ENCODE measurements at places on chromosomes 7 and 10.

- DNase-seq, result no peak
These were observed 165.8 kb downstream of the CFTR start for GRCh38 chr7:117645481-117646165.

- no peak for DNase-seq
These were observed 297.4 kb upstream of the GLI3 start for GRCh38 chr7:42534441-42534840.

- DNase-seq, result no peak
These were observed 369.3 kb downstream of the PAXIP1 start for GRCh38 chr7:154633641-154634040.

GRCh38 chr10:126908225-126908624 is 3.0 kb downstream of the DOCK1 start:
- DNase-seq, result no peak

- no peak for DNase-seq
These were observed 1.1 kb downstream of the HTR5A start for GRCh38 chr7:155071121-155071651.

DNA sequence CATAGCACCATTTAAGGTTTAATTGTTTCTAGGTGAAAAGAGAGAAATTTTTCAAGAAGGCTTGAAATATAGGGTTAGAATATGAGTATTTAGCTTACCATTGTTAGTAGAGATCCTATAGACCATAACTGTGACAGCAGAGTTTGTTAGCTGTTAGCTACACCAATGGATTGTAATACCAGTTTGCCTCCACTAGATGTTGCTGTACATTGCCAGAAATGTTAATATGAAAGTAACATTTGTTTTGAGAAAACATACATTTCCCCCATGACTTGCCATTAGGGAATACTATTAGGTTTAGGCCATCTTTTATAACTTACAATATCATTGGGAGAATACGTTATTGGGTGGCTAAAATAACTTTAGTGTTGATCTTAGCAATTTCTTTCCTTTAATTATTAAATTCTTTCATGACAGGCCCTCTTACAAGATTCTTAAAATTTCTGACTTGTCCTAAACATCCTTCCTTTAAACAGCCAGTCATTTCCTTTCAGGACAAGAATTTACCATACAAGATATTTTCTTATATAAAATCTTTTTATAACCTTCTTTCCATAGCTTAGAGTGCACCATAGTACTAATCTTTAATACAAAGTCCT is 39.5 kb downstream of the ZNF117 start:
- DNase-seq, result peak; percentile 56

All from hematopoietic multipotent progenitor cell treated with erythropoietin and hydrocortisone succinate and interleukin-3 and kit ligand, for 17 days (in vitro differentiated cells).